ENCODE measurements at places on chromosomes 6 and 20. TPM values are rescaled to one million over a fixed set of nuclear protein-coding genes. Genes with fewer than 3 reads are reported as not detected.

COL10A1 gene
- not detected for total RNA-seq

GRCh38 chr6:42175860-42176259, 2.7 kb downstream of the GUCA1A start:
- no peak for DNase-seq
- H3K27me3 ChIP-seq, result no peaks in the 10 kb centered on the region
- H3K4me3 ChIP-seq, result no peak overlapping the region
- H3K4me1 ChIP-seq, result peaks cover 7% of the 10 kb centered on the region

- no peaks in the 10 kb centered on the region for H3K36me3 ChIP-seq
- no peak overlapping the region for H3K4me3 ChIP-seq
- DNase-seq, result no peak
- H3K27ac ChIP-seq, result no peak overlapping the region
- H3K4me1 ChIP-seq, result no peaks in the 10 kb centered on the region
- no peaks in the 10 kb centered on the region for H3K27me3 ChIP-seq
Observed at GRCh38 chr20:6654513-6655252, 112.8 kb upstream of the BMP2 start.

- peak within 1 kb of the TSS; percentile 78 for H3K27ac ChIP-seq
- H3K36me3 ChIP-seq, result peaks cover 6% of the 10 kb centered on the region
- DNase-seq, result peak; percentile 86
- H3K4me1 ChIP-seq, result peaks cover 18% of the 10 kb centered on the region
Observed at GRCh38 chr6:44312901-44313788, at the start of gene AARS2. TSS of gene AARS2 (minus strand) at chr6:44313347. CDS start at chr6:44313323, 24 bp downstream.

- no peak overlapping the region for H3K4me3 ChIP-seq
- no peaks in the 10 kb centered on the region for H3K36me3 ChIP-seq
- H3K27me3 ChIP-seq, result no peaks in the 10 kb centered on the region
- no peaks in the 10 kb centered on the region for H3K4me1 ChIP-seq
- DNase-seq, result no peak
Observed at GRCh38 chr6:2110504-2110903, 134.9 kb downstream of the GMDS start.
